HTR-8/SVneo (cell line): ENCODE measurements at places on chromosomes 7 and 10.

DNA sequence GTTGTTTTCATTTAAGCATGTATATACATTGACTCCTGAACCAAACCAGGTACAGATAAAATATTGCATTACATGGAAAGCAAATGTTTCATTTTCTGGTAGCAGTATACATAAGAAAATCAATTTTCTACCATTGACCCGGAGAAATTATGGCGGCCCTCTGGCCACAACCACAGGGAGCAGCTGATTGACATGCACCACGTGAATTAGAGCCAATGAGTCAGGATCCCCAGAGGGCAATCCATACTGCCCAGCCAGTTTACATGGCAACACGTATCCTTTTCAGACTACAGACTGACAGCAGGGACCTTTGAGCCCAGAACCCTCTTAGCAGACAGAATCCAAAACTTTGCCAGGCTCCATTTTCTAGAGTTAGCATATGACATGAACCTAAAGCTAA, 272.2 kb upstream of the NEBL start:
- no peak for DNase-seq

DNA sequence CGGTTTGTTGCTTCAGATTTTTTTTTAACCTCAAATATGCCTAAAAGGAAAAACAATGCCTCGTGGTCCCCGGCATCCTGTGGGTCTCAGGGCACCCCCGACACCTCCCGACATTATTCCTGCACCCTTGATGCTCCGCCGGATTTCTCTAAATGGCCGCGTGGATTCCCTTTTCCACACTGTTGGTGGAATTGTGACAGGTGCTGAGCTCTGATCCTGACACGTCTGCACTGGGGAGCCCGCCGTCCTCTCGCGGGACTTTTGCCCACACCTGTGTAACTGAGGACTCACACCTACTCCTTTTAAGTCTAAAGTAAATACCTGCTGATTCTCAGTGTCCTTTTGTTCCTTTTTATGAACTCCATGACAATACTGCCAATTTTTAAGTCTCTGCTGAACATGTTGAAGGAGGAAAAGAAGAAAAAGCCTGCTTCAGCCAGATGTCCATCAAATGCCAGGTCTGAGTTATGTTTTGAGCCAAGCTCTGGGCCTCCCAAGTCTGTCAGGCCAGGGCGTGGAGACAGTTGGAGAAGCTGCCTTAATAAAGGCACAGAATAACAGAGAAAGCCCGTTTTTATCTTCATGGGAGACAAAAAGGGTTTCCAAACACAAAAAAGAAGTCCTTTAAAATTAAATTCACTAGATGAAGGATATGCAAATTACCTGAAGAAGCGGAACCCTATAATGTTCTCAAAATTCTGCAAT, 568.2 kb downstream of the DNAJB6 start:
- DNase-seq = no peak

GRCh38 chr7:47512481-47513176, 69.3 kb downstream of the TNS3 start:
- DNase-seq = no peak

GRCh38 chr7:129550693-129551360, 48.5 kb downstream of the SMKR1 start:
- DNase-seq = no peak

DNA sequence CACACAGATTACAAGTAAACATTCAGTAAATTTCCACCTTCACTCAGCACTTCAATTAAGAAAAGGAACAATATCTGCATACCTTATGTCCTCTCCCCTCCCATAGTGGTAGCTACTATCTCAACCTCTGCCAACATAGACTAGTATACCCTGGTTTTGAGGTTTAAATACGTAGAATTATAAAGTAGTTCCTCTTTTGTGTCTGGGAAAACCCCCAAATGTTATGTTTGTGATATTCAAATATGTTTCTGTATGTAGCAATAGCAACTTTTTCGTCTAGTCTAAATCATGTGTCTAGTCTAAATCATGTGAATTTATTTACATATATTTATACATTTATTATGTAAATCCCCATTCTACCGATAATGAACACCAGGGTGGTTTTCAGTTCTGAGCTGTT, 13.2 kb upstream of the CAMK2B start:
- DNase-seq = no peak

DNA sequence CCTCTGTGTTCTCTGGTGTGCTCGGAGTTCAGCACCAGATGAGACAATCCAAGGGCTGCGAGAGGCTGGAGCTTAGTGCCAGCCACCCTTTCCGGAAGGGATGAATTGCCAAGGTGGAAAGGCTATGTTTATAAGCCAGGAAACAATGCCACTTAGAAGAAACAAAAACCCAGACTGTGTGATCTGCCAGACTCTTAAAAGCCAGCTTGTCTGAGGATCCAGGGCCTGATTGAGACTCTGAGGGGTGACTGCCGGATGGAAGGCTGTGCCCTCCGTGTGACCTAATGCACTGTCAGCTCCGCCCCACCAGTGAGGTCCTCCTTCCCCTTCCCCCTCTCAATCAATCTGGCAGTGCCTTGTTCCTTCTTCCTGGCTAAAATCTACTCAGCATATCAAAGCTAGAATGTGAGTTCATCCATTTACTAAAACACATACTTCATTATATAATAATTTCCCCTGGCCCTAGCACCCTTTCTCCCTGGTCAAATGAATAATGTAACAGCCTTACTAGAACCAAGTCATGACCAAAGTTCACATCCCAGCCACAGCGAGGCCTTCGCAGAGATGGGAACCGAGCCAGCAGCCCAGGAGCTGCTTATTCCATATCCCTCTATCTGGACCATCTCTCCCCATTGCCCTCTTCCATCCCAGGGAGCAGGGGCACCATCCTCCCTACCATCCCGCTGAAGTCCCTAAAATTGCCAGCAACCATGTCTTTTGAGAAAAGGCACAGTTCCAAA, 25.5 kb downstream of the FAM107B start:
- no peak for DNase-seq

- no peak for DNase-seq
These were observed 253.5 kb downstream of the NSUN6 start for GRCh38 chr10:18397906-18398305.

GRCh38 chr7:114970308-114970707, 48.4 kb downstream of the MDFIC start:
- DNase-seq = no peak

DNA sequence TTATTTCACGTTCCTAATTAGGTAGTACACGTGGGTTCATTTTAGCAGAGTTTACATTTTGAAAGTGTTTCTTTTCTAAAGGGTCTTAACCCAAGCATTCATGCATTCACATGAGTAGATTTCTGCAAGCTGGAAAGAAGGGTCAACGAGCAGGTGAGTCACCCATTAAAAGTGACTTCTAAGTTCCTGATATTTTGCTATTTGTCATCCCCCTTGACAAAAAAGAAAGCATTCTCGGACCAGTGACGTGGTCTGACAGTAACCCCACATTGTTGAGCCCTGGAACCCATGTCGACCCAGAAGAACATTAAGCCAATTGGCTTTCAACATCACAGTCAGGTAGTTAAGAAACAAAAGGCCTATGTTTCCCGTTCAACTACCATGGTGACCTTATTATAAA, 49.6 kb downstream of the ABCB5 start:
- no peak for DNase-seq

DNA sequence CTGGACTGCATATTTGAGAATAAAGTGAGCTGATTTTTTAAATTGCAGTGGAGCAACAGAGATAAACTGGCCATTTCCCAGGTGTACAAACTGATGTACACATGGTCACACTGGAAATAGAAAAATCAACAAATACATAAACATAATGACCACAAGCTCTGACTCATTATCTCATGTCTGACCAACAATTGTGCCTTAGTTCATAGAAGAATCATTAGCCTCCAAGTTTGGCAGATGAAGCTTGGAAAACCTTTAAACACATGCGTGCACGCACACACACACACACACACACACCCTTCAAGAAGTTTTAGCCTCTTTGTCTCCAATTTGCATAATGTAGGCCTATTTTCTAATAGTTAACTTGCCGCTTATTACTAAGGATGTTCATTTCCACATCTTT, 308.9 kb upstream of the POM121L12 start:
- DNase-seq = no peak
